ENCODE measurements at places on chromosomes 2 and 18. TPM values are rescaled to one million over a fixed set of nuclear protein-coding genes. Genes with fewer than 3 reads are reported as not detected.

The CAVIN2 gene
- 21.9 TPM for total RNA-seq

The GPR75 gene
- total RNA-seq = 2.4 TPM

The LBX2 gene
- 4.1 TPM for total RNA-seq

The SLC5A7 gene
- not detected for total RNA-seq

The AQP12A gene
- total RNA-seq = not detected

The KCNG2 gene
- total RNA-seq = not detected
